ENCODE measurements at places on chromosomes 4 and X.

DNA sequence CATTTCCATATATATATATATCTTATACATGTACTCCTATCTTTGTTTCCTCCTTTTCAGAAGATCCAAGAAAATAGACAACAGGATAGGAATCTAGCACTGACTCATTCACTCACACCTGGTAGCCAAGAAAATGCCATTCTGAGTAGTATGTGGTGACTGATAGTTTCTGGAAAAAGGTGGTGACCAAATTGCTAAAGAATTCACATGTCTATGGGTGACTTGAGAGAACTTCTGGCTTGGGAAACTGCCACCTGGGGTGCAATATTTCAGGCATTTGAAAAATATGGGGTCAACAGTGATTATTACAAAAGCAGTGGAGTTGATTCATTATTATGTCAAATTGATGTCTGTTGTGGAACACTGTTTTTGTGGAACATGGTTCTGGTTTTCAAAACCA is 605.1 kb downstream of the PCDH18 start:
- DNase-seq, result peak; percentile 2

DNA sequence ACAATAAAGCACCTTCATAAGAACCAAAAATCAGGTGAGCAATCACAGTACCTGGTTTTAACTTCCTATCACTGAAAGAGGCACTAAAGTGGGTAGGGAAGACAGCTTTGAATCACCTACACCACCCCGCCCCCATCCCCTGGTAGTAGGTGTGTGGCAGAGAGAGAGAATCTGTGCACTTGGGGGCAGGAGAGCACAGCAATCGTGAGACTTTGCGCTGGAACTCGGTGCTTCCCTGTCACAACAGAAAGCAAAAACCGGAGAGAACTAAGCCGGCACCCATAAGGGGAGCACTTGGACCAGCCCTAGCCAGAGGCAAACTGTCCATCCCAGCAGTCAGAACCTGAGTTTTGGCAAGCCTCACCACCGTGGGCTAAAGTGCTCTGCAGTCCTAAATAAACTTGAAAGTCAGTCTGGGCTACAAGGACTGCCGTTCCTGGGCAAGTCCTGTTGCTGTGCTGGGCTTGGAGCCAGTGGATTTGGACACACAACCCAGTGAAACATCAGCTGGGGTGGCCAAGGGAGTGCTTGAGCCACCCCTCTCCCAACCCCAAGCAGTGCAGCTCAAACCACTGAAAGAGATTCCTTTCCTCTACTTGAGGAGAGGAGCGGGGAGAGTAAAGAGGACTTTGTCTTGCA is 32.1 kb downstream of the NDUFB11 start:
- peak; percentile 13 for DNase-seq

DNA sequence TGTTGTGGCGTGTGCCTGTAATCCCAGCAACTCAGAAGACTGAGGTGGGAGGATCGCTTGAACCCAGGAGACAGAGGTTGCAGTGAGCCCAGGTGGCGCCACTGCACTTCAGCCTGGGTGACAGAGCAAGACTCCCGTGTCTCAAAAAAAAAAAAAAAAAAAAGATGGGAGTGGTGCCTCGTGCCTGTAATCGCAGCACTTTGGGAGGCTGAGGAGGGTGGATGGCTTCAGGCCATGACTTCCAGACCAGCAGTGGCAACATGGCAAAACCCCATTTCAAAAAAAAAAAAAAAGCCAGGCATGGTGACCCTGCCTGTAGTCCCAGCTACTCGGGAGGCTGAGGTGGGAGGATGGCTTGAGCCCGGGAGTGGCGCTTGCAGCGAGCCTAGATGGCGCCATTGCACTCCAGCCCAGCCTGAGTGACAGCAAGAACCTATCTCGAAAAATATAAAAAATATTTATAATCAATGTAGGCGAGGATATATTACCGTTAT is 27.0 kb downstream of the EIF2S3 start:
- DNase-seq, result peak; percentile 62

GRCh38 chr4:137039370-137039769 is 492.9 kb downstream of the PCDH18 start:
- no peak for DNase-seq

GRCh38 chrX:9646471-9647224 is 119.0 kb downstream of the GPR143 start:
- DNase-seq, result no peak

GRCh38 chr4:56048702-56049431 is 100.1 kb downstream of the CEP135 start:
- peak; percentile 31 for DNase-seq

GRCh38 chr4:117660668-117661067 is 373.6 kb upstream of the NDST3 start:
- no peak for DNase-seq

DNA sequence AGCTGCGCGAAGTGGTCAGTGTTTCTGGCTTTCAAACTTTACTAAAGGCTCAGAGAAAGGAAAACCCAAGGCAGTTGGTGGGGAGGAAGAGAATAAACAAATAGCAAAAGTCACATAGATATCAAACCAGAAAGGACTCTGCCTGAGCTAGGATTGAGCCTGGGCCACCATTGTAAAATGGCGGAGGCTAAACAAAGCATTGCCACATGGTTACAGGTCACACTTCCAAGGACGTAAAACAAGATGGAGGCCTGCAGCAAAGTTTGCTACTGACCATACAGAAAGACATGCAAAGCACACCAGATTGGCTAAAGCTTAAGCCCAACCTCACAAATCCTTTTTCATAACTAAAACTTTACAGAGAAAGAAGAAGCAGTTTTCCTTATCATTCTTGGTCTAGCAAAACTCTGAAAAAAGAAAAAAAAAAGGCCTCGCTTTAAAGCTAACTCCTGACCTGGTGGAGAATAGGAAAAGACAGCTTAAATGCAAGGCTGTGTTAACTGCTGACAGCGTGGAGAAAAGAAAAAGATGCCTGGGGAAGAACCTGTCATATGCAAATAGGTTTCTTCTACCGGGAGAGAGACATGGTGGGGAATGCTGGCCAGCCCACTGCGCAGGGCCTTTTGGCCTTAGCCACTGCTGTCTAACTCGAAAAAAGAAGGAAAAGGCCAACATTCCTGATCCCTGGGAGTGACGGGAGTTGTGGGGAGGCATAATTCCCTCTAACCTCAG is 81.8 kb upstream of the SMARCA5 start:
- DNase-seq, result no peak

DNA sequence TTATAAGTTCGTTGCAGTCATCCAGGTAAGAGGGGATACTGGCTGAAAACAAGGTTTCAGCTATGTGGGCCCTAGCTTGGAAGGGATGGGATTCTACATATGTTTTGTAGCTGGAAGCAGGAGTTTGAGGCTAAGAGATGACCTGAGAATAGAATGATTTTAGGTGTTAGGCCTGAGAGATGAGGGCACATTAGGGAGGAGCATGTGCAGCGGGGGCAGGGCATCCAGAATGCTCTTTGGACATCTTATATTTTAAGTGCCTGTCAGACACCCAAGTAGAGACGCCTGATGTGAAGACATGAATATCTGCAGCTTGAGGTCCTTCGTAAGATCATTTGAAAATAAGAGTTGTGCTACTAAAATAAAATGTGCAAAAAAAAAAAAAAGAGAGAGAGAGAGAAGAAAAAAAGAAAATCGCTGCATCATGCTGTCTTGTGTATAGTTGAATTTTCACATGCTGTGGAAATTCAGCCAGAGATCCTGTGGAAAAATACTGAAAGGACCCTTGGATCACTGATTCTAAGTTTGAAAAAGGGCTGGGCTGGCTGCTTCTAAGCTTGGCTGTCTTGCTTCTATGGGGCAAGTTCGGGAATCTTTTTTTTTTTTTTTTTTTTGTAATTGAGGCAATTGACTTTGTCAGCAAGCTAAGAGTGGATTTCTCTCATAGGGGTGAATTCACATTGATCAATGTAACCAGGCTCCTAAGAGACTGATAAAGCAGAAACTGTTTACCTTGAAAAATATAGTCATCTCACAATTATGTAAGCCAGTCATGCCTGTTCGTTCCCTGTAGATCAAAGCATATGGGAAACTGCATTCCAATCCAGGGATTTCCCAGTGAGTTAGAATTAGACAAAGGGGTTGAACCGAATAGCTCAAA is 341.0 kb upstream of the GATB start:
- peak; percentile 31 for DNase-seq

DNA sequence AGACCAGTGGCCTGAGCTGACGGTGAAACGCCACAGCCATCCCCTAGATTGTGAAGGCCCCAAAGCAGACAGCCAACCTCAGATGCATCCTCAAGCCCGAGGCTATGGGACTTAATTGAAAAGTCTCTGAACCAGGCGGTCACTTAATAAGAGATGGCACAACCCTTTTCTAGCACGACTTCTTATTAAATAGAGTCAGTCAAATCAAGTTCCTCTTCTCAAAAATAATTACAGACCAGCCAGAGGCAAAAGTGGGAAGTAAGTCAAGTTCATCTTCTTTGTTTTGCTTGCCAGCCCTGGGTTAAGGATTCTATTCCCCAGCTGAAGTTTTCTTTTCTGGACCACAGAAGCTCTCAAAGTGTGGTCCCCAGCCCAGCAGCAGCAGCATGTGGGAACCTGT is 9.7 kb upstream of the SH3KBP1 start:
- DNase-seq, result no peak

DNA sequence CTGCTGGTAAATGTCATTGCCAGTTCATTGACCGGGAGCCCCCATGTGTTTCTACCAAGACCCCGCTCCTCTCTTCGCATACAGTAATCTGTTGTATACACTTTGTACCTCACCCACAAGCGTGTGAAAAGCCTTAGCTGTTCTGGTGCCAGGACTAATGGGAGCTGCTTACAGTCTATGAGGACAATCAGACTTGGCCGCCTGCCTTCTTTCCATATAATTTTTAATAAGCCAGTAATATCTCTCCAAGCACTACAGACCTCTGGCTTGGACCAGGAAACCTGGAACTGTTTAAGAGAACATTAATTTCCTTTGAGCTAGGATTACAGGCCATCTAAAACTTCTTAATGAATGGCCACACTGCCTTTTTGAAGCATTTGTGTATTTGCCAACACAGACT is 149.7 kb upstream of the MSX1 start:
- DNase-seq, result no peak

GRCh38 chrX:22652596-22652995 is 347.2 kb upstream of the DDX53 start:
- peak; percentile 12 for DNase-seq

DNA sequence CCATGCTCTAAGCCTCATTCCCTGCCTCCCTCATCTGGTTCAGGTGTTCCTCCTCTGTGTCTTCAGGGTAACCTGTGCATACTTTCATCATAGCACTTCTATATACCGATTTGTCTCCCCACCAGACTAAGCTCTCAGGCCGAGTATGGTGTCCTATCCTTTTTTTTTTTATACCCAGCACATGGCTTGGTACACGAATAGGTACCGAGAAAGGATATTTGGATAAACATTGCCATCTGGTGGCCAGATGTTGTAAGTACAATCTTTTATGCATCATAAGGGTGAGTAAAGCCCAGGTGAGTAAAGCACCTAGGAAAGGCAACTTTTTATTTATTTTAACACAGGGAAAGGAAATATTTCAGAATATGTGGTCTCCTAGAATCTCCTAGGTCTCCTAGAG is 68.4 kb downstream of the MID2 start:
- DNase-seq, result peak; percentile 24

DNA sequence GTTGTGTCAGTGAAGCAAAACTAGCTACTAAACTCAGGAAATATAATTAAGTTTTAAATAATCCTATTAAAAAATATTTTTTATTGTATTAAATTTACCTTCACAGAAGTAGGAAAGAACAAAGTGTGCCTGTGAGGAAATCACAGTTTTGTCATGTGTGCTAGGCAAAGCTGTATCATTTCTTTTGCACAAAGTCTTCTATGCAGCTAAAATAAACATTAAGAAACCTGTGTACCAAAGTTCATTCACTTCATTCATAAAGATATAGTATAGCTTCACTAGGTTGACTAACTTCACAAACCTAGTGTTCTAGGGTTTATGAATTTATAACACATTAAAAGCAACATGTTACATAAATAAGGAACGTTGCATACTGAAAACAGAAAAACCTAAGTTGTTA is 131.0 kb downstream of the PDS5A start:
- DNase-seq, result no peak

DNA sequence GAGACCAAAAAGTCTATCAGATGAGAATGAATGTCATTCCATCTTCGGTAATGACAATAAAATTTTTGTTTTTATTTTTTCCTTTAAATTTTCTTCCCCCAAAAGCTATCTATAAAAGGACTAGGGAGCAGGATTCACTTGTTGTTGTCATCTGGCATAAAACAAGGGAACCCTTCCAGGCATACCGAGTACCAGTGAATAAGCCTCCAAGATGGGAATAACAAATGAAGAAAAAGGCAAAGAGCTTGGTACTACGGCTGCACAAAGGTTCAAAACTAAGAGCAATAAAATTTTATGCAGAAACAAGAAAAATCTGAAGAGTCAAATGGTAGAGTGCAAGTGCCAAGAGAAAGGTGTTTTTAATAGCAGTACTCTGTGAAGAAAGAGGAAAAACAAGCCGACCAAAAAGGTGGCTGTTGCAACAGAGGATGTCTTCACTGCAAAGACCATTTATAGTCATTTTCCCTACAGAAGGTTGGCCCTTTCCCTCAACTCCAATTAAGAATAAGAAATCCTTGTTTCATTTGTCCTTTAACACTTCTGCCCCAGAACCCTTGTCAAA is 25.8 kb downstream of the PPP3CA start:
- no peak for DNase-seq

DNA sequence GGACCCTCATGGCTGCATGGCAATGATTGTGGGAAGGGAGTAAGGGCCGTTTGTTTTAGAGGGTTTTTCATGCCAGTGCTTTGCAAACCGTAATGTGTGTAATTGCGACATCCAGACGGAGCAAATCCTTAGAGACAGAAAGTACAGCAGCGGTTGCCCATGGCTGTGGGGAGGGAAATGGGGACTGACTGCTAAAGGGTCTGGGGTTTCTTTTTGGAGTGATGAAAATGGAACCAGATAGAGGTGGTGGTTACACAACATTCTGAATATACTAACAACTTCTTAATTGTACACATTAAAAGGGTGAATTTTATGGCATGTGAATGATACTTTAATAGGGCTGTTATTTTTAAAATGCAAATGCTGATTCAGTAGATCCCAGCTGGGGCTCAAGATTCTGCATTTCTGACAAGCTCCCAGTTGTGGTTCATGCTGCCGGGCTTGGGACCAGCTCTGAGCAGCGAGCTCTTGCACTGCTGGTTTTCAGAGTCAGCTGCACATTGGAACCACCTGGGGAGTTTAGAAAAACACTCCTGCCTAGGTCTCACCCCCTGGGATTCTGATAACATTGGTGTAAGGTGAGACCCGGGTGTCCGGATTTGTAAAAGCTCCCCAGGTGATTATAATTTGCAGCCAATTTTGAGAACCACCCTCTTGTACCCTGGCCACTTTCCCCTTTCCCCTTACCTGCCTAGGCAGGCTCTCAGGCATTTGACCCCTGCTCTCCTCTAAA is 47.7 kb downstream of the PRPS1 start:
- peak; percentile 50 for DNase-seq
